AG09309 (cell line): ENCODE measurements at places on chromosomes 2 and 18.

DNA sequence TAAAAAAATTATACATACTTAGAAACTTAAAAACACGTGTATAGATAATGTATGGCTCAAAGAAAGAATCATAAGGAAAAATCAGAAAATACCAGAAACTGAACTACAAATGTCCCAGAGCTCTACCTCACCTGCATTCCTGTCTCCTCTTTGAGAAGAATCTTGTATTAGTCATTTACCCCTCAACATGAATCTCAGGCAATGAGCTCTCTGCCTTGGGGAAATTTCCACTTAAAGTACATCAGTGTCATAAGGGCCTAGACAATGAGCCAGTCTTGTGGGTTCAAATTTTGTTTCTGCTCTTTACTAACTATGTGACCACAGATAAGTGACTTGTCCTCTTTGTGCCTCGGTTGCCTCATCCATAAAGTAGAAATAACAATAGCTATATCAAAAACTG lies 40.1 kb downstream of the SCG2 start:
- no peak for DNase-seq

DNA sequence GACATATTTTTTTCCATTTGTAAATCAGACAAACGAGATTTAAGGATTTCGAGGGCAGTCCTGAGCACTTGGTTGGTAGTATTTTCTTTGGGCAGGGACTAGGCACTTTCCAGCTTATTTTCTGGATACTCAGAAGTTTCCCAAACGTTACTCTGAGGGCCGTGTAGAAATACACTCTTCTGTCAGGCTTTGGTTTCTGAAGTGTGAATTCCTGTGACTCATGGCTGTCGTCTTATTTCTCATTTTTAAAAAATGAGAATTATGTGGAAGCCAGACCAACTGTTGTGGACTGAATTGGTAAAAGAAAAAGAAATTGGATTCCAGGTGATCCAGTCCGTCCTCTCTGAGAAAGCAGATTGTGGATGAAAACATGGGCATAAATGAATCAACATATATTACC lies 658.6 kb upstream of the FANCL start:
- DNase-seq = no peak

DNA sequence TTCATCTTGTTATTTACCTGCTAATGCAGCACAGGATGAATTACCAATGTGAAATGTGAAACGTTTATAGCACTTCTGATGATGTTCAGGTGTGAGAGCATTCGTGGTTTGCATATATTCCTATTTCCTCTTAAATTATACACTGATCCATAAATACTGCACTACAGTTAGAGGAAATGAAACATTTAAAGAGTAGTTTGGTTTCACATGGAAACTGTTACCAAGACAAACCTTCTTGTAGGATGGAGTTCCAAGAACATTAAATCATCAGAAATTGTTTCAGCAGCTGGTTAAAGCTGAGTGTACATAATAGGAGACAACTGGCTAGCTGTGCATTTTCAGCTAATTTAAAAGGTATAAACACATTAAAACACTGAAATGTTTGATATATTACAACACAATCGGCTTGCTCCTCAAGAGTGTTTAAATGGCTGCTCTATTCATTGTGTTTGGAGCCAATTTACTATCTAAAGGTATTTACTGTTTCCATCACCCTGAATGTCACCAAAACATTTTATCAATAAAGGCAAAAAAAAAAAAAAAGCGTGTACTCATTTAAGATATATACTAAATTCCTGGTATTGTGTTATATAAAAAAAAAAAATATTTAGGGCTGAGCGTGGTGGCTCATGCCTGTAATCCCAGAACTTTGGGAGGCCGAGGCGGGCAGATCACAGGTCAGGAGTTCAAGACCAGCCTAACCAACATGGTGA lies 100.6 kb downstream of the DYM start:
- peak; percentile 55 for DNase-seq

DNA sequence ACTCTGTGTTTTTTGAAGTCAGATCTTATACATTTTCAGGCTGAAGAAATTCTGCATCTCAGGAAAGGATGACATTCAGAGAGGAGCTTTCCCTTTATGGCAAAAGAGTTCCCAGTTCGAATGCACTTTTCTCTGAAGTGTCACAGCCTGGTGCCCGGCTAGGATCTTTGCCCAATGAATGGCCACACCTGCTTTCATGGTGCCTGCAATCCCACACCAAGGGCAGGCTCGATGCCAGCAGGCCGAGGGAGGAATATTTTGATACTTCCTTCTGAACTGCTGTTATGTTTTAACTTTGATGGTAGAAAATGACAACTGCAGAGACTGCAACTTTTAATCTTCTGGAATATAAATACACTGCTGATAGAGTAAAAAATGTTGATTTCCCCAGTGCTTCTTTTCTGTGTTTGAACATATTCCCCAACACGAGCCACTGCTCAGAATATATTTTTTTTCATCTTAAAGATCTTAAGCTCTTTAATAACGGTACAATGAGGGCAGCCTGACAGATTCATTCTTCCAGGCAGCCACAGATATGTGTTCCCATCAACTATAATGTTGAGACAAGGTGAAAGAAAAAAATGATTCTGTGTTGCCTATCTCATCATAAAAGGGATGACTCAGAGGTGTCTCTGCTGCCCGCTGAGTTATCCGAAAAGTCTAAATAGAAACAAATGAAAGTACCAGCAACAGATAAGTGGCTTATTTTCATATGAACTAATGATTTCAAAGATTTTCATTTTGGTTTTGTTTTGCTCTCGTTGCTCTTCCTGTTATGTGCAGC lies 848.5 kb downstream of the DCDC2C start:
- DNase-seq = no peak

DNA sequence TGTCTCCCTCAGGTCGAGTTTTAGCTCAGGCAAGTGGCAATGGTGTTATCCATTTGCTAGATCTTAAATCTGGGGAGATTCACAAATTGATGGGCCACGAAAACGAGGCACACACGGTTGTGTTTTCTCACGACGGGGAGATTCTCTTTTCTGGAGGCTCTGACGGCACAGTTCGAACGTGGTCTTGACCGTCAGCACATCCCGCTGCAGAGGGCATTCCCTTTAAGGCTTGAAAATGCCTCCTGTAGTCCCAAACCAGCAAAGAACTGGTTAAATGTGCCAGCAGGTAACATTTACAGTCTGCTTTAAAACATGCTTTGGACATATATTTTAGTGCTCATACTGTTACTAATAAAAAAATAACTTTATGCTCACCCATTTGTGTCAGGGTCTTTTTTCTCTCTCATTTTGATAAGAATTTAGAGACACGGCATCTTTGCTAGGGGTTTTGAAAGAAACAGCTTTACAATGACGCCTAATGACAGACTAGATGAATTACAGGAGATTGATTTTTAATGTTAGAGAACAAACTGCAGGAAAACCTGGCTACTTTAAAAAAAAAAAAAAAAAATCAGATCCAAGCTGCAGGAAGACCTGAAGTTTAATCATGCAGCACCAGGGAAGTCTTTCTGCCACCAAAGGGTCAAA lies 602 bp upstream of the VWC2L start:
- no peak for DNase-seq

DNA sequence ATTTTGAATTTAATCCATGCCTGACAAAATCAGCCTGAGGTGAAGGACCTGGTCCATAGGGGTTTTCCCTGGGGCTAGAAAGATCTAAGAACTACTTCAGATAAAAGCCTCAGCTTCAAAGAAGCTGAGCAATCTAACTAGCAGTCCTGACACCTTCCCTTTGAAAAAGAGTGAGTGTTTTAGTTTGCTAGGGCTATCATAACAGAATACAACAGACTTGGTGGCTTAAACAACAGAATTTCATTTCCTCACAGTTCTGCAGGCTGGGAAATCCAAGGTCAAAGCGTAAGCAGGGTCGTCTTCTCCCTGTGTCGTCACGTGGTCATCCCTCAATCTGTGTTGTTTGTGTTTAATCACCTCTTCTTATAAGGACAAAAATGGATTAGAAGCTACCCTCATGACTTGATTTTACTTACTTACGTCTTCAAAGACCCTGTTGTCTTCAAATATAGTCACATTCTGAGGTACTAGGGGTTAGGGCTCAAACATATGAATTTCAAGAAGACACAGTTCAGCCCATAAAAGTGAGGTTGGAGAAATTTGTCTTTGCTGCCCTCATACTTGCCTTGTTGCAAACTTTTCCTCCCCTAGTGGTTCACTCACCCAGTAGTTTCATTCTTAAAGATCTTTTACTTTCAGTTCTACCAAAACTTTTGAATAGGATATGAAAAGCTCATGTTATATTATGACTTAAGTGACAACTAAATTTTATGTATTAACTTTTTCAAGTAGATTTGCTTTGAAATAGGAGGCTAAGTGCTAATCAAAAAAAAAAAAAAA lies 673.8 kb downstream of the ARHGAP15 start:
- no peak for DNase-seq
